ENCODE measurements at places on chromosomes 13 and 19. TPM values are rescaled to one million over a fixed set of nuclear protein-coding genes. Genes with fewer than 3 reads are reported as not detected.

The ZNF543 gene
- total RNA-seq = 11.6 TPM

The PRRG2 gene
- 0.22 TPM for total RNA-seq

The CBY2 gene
- not detected for total RNA-seq

The ADAMTS10 gene
- 19.3 TPM for total RNA-seq

The SMIM7 gene
- 63.4 TPM for total RNA-seq

The RFPL4A gene
- not detected for total RNA-seq

The EFNB2 gene
- 2.2 TPM for total RNA-seq

The ZNF497 gene
- total RNA-seq = 1.3 TPM

The SCAF1 gene
- total RNA-seq = 21.7 TPM

The PSG2 gene
- not detected for total RNA-seq

The CASP14 gene
- total RNA-seq = not detected

The OXGR1 gene
- total RNA-seq = not detected

The CFAP97D2 gene
- total RNA-seq = not detected

The SHKBP1 gene
- total RNA-seq = 26.2 TPM

The KCTD4 gene
- total RNA-seq = not detected

The ZNF844 gene
- 4.0 TPM for total RNA-seq

The PNMA8B gene
- total RNA-seq = 0.14 TPM

The CABP5 gene
- total RNA-seq = not detected

The BCAM gene
- total RNA-seq = 6.1 TPM

The VPS36 gene
- total RNA-seq = 44.2 TPM

The TMEM147 gene
- 66.6 TPM for total RNA-seq

The MCF2L gene
- 0.44 TPM for total RNA-seq

The FAM216B gene
- total RNA-seq = not detected

The WTIP gene
- total RNA-seq = 40.3 TPM

The NLRP7 gene
- total RNA-seq = not detected

The OR7C1 gene
- not detected for total RNA-seq

The SLC25A42 gene
- 6.1 TPM for total RNA-seq

The CDX2 gene
- total RNA-seq = not detected

The REEP6 gene
- total RNA-seq = 1.1 TPM

The FUT3 gene
- not detected for total RNA-seq

The EDNRB gene
- 12.5 TPM for total RNA-seq

The KISS1R gene
- total RNA-seq = 0.14 TPM

The ZNF729 gene
- total RNA-seq = not detected

The CGB5 gene
- not detected for total RNA-seq

The XAB2 gene
- 47.8 TPM for total RNA-seq

The PPP1R15A gene
- total RNA-seq = 221 TPM

The RASAL3 gene
- total RNA-seq = not detected

The CILP2 gene
- total RNA-seq = 0.14 TPM

The URAD gene
- not detected for total RNA-seq

The CRB3 gene
- total RNA-seq = not detected

The KLK13 gene
- total RNA-seq = not detected

The C13orf42 gene
- not detected for total RNA-seq

The METTL21C gene
- not detected for total RNA-seq

The UHRF1 gene
- total RNA-seq = 2.8 TPM

The PTPRH gene
- 4.9 TPM for total RNA-seq

The TNPO2 gene
- total RNA-seq = 45.1 TPM

The ODAD3 gene
- not detected for total RNA-seq

The SSC5D gene
- total RNA-seq = 24.2 TPM

The BRSK1 gene
- total RNA-seq = 1.7 TPM

The PNMA8C gene
- under 0.01 TPM for total RNA-seq

The EXOC3L2 gene
- under 0.01 TPM for total RNA-seq

The CIC gene
- total RNA-seq = 38.5 TPM

The PSG3 gene
- total RNA-seq = not detected

The OVOL3 gene
- total RNA-seq = not detected

The NLRP11 gene
- not detected for total RNA-seq

The CEACAM20 gene
- total RNA-seq = not detected

The ZNF30 gene
- 1.3 TPM for total RNA-seq

The PET100 gene
- 3.5 TPM for total RNA-seq

The CEACAM3 gene
- not detected for total RNA-seq
